ENCODE measurements at places on chromosomes 6 and 20.

- no peak for DNase-seq
These were observed 82.2 kb downstream of the ZDHHC14 start for GRCh38 chr6:157462956-157463742.

DNA sequence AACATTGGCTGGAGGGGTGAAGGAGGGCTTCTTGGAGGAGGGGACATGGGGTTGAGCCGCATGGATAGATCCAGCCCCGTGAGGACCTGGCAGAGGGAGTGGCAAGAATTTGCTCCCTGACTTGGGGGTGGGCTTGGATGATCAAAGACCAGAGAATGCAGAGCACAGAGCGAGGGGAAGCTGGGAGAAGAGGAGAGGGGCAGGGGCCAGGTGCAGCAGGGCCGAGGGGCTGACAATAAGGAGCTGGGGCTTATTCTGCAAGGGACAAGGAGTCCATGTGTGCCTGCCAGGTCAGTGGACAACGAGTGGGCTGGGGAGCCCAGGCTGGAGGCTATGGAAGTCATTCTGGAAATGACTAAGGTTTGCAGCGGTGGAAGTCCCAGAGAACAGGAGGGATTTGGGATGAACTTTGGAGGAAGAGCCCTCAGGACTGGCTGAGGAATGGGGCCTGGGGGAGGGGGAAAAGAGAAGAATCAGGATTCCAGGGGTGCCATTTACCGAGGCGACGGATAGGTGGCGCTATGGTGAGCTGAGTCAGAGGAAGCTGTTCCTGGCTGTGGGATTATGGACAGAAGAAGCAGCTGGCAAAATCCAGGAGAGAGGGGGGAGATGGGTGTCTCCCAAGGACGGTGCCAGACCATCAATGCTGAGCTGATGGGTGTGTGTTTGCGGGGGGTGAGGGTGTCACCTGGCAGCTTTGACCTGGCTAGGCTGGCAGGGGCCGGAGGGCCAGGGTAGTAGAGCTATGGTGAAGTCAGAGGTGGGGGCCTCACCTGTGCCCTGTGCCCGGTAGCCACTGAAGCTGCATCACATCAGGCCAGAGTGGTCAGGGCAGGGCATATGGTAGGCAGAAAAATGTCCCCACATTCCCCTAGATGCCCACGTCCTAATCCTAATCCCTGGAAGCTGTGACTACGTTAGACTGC lies 7.8 kb downstream of the KCNG1 start:
- DNase-seq = peak; percentile 25

DNA sequence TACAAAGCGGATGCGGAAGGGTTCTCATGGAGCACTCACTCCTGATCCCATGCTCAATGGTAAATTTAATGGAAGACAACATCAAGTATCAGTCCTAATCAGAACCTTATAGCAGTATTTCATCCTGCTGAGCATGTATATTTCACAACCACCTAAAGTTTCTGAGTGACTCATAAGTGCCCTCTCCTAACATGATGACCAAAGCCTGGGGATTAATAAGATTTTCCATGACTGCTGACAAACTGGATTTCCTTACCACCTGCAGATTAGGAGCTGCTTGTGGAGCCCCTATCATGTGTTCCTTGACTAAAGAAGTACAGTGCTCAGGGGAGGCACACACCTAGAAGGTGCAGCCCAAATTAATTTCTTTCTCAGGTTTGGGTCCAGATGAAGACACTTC lies 112.8 kb downstream of the INSM1 start:
- DNase-seq = no peak

DNA sequence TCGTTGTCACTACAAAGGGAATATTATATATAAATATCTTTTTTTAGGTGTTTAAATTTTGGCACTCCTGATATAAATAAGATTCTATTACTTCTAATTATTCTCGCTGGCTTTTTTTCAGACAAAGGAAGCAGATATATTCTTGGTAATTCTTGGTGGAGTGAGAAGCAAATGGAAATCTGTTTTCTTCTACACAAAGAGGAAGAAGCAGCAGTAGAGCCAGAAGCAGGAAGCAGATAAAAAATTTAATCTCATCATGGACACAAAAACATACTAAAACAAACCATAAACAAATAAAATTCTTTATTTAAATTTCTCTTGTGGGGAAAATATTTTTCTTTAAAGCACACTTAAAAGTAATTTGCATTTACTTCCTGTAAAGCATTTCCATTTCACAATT lies 3.7 kb upstream of the KIAA0319 start:
- no peak for DNase-seq

DNA sequence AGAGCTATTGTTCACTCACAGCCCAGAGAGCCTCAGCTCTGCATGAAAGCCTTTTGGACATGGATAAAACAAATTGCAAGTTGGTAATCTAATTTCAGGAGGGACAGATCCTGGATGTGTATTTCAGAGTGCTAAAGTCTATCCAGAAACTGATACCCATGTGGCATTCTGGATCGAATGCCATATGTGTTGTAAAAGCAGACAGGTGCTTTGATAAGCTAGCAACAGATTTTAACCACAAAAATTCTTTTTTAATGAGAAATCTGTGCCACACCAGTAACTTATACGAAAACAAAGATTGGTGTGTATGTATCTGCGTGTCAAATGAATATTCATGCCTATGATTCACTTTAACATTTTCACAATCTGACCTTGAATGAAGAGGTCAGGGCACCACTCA lies 936.6 kb upstream of the MAP3K7 start:
- DNase-seq = no peak

DNA sequence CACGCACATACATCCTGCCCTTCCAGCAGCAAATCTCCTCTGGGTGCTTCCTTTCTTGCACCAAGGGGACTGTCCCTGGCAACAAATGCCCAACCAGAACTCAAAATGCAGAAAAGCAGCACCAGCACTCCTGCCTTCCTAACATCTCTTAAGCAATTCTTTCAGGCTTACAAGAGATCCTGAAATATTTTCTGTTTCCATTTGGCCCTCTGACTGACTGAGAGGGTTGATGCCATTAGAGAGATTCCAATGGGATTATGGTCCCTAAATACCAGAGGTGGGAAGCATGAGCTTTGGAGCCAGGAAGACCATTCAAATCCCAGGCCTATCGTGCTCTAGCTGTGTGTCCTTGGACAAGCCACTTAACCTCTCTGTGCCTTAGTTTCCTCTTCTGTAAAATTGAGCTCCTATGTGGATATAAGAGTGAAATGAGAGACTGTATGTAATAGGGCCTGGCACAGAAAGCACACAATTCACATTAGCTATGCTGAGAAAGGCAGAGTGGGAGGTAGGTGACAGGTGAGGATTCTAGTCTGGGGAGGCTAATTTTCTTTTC lies 56.8 kb downstream of the PRDM1 start:
- no peak for DNase-seq

GRCh38 chr6:117264369-117264691 lies 1.0 kb upstream of the VGLL2 start:
- no peak for DNase-seq

GRCh38 chr6:161956082-161956481 lies 682.2 kb upstream of the AGPAT4 start:
- no peak for DNase-seq

GRCh38 chr6:167849846-167850459 lies 23.2 kb downstream of the AFDN start:
- no peak for DNase-seq

- DNase-seq = no peak
These were observed 878.7 kb upstream of the MAN1A1 start for GRCh38 chr6:120228297-120228696.

GRCh38 chr20:41379551-41379950 lies 12.9 kb upstream of the EMILIN3 start:
- DNase-seq = no peak

- DNase-seq = peak; percentile 52
These were observed 21.2 kb downstream of the THEMIS start for GRCh38 chr6:127879685-127880084.

DNA sequence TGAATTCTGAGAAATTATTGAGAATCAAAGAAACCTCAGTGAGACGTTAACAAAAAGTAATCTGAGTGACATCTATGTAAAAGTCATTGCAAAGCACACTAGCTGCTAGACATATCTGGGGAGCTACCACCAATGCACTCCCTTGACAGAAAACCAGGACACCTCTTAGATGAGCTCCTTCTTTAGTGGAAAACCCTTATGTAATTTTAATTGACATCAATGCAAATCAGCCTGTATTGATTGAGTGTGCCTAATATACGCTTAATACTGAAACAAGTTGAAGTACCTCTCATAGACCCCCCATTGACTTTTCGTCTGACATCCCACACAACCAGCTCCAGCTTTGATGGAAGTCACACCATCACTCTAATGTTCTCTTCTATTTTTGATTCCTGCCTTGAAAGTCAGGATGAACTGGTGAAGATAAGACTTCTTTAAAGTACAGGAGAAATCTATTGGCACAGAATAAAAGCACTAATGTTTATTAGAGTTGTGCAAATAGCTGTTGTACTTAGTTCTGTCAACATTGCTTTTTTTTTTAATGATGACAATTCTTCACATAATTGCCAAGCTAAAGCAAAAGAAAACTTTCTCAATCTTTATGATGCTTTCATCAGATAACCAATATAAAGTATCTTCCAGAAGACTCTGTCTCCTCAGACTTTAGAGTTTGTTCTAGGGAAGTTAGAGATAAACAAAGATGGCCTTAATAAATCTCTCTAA lies 98.0 kb upstream of the FAM8A1 start:
- DNase-seq = no peak

DNA sequence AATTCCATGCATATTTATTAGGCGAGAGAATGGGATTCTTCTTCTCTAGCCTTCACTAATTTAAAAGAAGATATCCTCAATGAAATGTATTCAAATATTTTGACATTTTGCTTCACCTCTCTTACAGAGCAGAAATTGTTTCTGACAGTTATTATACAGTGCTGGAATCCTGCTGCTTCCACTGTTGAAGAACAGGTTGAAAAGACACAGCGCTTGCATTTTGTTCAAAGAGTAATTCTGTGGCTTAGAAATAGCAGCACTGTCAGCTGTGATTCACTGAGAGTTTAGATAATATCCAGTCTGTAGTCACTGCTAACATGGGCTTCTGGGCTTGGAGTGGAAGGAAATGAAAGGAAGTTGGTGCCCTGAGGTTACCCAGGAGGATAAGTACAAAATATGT lies 117.1 kb upstream of the FBXL4 start:
- DNase-seq = no peak

Data from activated CD4-positive, alpha-beta T cell treated with anti-CD3 and anti-CD28 coated beads, Interleukin-2, Interleukin-4, amounts not matched to agents 100 ng/mL and 50 ng/mL, durations not matched to agents 16 hours and 8 hours (primary cell).